ENCODE measurements at places on chromosomes 16 and 17.

DNA sequence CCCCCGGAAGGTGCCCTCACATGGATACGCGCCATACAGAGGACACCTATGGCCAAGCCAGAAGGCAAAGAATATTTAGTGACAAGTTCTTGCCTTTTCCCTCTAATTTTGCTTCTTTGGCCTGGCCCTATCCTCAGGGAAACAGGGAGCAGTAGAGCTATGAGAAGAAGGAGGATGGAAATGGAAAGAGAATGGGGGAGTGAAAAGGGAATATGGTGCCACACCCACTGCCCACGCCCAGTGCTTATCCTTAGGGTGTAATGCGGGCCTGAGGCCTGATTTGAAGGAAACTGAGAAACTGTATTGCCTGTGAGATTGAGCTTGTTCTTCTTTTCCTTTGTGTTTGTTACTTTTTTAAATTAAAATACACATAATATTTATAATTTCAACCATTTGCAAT, 255.1 kb downstream of the HS3ST3A1 start:
- no peak for DNase-seq

DNA sequence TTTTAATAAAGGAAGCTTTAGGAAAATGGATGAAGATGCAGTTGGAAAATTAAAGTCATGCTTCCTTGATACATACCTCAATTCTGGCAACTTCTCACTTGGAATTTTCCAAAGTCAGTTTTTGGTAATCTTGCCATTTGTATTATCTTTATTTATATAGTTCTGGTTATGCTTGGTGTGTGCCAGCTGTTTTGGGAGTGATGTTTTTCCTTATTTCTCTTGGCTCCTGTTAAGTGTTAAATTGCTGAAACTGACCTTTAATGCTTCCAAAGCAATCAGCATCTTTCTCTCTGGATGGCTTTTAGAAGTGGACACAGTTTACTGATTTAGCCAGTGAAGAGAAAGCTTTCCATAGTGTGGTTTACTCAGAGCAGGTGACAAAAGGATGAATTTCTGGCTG, 70.1 kb upstream of the HAS3 start:
- DNase-seq = no peak

DNA sequence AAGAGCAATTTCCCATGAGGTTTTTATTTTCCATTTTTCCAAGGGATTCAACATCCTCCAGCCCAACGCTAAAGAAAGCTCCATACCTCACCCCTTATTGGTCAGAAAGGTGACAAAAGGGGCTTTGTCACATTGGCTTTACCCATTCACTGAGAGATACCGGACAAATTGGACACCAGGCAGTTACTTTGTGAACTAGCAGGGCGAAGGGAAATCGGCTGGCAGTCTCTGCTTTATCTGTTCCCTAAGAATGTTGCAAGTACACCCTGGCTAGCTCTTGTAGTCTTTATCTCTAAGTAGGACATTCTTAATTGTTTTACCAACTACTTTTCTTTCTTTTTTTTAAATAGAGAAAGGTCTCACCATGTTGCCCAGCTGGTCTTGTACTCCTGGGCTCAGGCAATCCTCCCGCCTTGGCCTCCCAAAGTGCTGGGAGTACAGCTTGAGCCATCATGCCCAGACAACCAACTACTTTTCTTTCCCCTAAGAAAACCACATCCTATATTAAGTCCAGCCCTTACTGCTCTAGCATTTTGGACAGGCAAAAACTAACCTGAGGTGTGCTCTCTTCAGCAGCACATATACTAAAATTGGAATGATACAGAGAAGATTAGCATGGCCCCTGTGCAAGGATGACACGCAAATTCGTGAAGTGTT, 16.8 kb downstream of the PRPSAP1 start:
- no peak for DNase-seq

- peak; percentile 58 for DNase-seq
These were observed 52.1 kb downstream of the CUEDC1 start for GRCh38 chr17:57902800-57903759.

DNA sequence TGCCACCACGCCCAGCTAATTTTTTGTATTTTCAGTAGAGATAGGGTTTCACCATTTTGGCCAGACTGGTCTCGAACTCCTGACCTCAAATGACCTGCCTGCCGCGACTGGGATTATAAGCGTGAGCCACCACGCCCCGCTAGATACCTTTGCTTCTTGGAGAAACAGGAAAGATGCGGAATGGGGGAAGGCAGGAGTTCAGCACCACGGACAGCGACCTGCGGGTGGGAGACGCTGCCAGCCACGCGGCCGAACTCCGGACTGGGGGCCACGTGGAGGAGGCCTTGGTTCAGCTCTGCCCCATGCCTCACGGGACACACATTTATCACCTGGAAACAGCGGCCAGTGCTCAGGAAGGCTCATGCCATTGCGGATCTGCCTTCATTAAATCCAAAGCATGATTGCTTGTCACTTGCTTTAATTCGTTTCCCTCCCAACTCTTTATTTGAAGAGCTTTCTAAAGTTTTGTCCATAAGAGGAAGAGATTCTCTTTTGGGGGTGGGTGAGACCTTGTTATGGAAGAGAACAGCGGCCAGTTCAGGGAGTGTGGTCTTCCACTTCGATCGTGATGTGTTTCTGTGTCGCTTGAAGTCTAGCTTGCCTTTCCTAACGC, 219.9 kb downstream of the ENGASE start:
- no peak for DNase-seq

GRCh38 chr17:68248199-68248825, 469 bp downstream of the AMZ2 start:
- DNase-seq = no peak

DNA sequence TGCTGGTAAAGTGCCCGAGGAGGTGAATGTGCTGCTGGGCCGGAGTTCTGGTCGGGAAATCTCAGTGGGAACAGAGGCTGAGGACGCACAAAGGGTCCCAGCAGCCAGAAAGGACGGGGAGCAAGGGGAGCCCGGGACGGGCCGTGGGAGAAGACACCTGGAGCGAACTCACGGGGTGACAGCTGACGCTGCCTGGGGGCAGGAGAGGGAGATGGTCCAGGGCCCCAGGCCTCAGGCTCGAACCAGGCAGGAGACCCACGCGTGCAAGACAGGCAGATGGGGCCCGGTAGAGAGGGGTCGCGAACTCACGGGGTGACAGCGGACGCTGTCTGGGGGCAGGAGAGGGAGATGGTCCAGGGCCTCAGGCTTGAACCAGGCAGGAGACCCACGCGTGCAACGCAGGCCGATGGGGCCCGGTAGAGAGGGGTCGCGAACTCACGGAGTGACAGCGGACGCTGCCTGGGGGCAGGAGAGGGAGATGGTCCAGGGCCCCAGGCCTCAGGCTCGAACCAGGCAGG, 72.9 kb downstream of the METRNL start:
- DNase-seq = no peak
